ENCODE measurements at places on chromosomes 2 and 18.

GRCh38 chr18:3970929-3971328 is 484.2 kb downstream of the DLGAP1 start:
- no peak for DNase-seq

DNA sequence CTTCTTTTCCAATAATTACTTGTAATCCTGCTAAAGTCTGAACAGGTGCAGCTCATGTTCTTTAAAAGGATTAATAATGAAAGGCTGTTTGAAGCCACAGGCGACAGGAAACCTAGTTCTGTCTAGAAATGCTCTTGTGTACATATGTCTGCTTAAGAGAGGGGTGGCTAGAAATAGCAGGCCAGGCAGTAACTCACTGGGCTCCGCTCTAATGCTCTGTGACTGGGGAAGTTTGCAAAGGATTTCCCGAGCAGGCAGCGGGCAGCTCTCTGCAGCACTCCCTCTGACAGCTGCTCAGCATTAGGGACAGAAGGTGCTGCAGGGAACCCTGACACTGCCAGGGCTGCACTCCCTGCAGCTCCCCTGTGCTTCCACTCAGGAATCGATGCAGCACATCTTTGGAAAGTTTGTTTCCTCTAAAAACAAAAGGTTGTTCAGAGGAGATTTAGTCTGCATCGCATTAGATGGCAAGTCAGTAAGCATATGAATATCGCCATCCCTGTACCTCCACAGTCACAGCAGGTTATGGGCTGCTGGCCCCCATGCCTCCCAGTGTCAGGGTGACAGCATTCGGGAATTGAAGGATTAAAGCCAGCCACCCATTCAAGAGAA is 33.1 kb upstream of the TTC39C start:
- peak; percentile 91 for DNase-seq

- no peak for DNase-seq
Observed at GRCh38 chr2:15472133-15472532, 89.0 kb downstream of the NBAS start.

GRCh38 chr2:133682347-133682746 is 114.1 kb upstream of the NCKAP5 start:
- no peak for DNase-seq

GRCh38 chr2:170882758-170883157 is 46.3 kb upstream of the GORASP2 start:
- DNase-seq, result no peak

GRCh38 chr2:43419243-43419642 is 176.6 kb downstream of the THADA start:
- no peak for DNase-seq

GRCh38 chr2:70089220-70089982 is 2.1 kb downstream of the PCBP1 start:
- peak; percentile 33 for DNase-seq

- DNase-seq, result no peak
Observed at GRCh38 chr18:23235860-23236259, 100.6 kb downstream of the CABLES1 start.
